Stimulated activated CD8-positive, alpha-beta memory T cell treated with anti-CD3 and anti-CD28 coated beads, Interleukin-4, amount 100 ng/mL, for 1 hour (primary cell): ENCODE measurements at places on chromosomes 1 and 21.

- DNase-seq = no peak
These were observed 189.8 kb downstream of the RGS7 start for GRCh38 chr1:241167121-241167630.

- DNase-seq = no peak
These were observed 202.6 kb downstream of the GRIK1 start for GRCh38 chr21:29737186-29737585.

DNA sequence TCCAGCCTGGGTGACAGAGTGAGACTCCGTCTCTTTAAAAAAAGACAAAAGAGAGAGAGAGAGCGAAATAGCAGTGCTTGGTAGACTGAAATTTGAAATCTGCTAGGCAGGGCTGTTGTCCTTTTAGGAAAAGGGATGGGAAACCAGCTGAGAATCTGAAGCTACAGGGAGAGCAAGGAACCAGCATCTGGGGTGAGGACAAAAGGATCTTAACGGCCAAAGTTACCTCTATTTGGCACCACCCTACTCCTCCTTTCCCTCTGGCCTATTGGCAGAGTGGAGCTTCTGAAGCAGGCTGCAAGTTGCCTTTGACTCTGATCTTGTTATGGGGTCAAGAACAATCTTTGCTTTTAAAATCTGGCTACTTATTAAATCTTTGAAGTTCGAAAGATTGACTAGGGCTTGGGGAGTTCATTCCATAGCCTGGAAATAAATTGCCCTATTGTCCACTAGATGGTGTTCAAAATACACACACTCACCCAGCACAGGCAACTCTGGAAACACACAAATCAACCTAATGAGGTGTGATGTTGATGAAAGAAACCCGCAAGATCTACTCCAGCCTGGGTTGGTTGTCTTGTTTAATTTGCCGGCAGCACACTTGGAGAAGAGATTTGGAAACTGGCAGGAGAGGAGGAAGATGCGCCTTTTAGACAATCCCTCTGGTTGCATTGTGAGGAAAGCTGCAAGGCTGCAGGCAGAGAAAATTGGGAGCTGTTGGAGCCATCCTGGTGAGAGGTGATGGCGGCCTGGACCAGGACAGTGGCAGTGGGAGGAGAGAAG, 16.5 kb upstream of the PARP1 start:
- DNase-seq = no peak

DNA sequence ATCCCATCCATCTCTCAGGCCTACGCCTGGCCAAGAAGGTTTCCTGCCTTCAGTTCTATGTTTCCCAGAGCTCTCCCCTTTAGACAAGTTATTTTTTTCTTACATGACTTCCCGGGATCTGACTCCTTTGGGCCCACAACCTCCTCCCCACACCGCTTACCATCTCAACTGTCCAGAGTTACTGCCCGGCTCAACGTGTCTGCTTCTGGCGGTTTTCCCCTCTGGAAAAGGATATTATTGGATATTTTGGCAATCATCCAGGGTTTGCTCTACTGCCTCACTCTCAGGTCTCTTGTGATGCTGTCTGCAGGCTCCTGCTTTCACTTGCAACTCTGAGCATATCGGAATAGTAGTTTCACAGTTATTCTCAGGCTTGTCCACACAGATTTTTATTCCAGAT, 318.2 kb upstream of the CAMK1G start:
- DNase-seq = no peak

DNA sequence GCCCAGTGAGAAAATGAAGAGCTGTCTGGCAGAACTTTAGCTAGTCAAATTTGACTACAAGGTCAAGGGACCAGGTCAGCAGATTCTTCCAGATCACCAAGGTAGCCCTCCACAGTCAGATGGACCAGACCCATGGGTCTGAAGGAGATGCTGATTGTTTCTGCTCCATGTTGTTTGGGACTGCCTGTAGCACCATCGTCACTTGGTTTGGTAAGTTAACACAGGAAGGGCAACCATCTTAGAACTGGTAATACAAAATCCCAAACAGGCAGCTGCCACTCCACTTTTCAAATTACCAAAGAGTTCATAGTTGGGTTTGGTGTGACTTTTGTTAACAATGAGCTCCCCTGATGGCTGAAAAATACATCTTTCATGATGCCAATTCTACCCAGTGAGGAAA, 9.0 kb downstream of the ITPKB start:
- no peak for DNase-seq

DNA sequence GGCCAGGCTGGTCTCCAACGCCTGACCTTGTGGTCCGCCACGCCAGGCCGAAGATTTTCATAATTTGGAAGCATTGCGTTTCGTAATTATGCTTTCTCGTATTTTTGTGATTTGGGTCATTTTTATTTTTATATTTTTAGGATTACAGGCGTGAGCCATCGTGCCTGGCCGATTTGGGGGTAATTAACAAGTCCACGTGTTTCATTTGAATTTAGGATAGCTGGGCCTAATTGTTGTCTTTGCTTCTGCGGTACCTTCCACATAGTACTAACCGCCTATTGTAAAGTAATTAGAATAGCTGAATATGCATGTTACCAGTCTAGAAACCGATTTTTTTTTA, 1.0 kb downstream of the RCC1 start:
- no peak for DNase-seq

DNA sequence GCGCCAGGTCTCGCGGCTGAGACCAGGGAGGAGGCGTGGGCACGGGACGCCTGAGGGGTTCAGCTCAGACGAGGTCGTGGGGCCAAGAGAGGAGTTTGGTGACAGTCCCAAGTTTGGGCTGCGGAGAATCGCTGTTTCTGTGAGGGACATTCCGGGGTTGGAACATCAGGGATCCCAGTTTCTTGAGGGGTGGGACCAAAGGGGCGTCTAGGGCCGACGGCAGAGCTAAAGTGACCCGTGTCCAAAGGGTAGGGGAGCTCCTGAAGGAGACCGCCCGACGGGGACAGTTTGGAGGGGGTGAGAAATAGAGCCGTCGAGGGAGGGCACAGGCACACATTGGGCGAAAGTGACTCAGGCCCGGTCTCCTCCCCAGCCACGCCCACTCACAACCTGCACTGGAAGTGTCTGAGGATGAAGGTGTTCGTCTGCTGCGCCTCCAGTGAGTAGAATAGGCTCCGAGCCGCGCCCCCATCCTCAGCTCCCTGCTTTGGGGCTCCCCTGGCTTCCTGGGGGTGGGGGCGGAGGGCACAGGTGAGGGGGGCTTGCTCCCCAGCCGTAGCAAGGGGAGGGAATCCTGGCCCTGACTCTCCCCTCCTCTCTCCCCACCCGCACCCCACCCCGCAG, 7.0 kb downstream of the EFNA3 start:
- DNase-seq = no peak

- DNase-seq = no peak
These were observed 46.0 kb upstream of the SLC19A1 start for GRCh38 chr21:45588086-45588825.

DNA sequence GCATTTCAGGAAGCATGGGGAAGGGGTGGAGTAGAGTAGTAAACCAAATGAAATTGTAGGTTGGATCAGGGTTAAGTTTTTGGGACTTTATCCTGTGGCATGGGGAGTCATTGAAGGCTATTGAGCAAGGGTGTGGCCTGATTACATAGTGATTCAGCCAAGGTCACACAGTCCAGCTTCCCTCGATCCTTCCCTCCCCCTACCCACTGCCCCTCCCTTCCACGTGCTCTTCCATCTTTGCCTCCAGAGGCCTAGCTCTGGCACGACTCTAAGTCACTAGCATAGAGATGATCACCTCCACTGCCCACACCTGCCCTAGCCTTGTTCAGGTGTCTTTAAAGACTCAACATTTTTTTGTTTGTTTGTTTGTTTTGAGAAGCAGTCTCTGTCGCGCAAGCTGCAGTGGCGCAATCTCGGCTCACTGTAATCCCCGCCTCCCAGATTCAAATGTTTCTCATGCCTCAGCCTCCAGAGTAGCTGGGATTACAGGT, 37.2 kb upstream of the SLC9A1 start:
- no peak for DNase-seq

DNA sequence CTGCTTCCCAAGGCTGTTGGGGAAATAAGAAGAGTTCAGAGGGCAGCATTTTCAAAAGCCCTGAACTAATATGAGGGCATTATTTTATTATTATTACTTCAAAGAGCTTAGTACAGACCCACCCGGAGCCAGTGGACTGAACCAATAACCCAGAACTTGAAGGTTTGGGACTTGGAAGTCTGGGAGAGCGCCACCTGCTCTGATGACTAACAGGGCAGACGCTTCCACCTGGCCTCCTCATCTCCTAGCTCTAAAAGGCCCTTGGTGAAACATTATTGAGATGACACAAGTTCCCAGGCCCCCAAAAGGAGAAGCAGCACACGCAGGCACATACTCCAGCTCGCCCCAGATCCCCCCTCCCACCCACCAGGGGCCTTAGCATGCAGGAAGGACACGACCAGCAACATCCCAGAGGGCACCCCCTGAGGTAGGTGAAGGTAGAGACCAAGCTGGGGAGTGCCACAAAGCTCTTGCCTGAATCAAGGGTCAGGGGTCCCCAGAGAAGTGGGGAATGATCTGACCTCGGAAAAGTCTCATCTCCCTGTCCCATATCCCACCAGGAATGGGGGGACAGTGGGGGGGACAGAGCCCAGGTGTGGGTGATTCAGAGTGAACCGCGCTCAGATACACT, 1.3 kb downstream of the DLGAP3 start:
- no peak for DNase-seq

GRCh38 chr1:63321066-63321784, 1.1 kb upstream of the FOXD3 start:
- DNase-seq = no peak

DNA sequence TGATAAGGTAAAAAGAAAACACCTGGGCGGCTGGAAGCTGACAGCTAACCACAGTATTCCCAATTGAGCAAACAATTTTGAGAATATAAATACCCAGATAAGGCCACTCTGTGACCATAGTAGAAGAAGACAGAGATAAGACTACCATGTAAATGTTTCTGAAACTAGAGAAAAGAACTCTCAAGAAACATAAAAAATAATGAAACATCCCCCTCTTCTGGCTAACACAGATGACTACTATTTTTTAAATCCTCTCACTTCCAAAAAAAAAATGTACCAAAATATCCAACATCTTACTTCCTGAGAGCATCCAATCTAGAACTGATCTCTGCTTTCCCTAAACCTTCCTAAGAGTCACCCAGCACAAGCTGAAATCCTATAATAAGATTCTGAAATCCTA, 125.9 kb downstream of the HFM1 start:
- DNase-seq = no peak

GRCh38 chr21:37005548-37006485, 685 bp upstream of the RIPPLY3 start:
- no peak for DNase-seq

GRCh38 chr1:45032837-45033236, 20.8 kb downstream of the UROD start:
- DNase-seq = no peak

GRCh38 chr1:26127235-26128163, 15.9 kb downstream of the PDIK1L start:
- DNase-seq = no peak

DNA sequence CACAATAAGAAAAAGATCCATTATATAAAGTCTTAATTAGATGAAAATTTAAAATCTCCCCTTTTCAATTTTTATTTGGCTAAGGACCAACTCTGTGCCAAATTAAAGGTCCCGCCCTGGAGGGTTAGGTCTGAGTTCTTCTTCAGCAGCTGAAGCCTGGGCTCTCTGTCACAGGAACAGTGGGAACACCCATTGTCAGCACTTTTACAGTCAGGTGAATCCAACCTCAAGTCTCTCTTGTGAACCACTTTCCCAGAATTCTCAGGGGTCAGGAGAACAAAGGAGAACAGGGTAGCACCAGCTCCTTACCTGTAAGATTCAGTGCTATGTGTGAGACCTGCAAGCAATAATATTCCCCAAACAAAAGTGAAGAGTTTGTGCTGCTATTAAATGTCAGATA, 25.1 kb upstream of the HJV start:
- DNase-seq = no peak

DNA sequence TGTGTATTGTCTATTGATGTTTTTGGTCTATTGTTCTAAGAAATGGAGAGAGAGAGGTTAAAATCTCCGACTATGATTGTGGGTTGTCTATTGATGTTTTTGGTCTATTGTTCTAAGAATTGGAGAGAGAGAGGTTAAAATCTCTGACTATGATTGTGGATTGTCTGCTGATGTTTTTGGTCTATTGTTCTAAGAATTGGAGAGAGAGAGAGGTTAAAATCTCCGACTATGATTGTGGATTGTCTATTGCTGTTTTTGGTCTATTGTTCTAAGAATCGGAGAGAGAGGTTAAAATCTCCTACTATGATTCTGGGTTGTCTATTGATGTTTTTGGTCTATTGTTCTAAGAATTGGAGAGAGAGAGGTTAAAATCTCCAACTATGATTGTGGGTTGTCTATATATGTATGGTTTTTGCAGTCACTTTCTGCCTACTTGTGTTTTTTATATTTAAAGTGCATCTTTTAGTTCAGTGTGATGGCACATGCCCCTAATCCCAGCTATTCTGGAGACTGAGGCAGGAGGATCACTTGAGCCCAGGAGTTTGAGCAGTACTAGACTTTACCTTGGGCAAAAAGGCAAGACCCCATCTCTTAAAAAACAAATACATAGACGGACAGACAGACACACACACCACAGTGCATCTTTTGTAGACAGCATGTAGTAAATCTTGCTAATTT, 16.2 kb downstream of the C1orf159 start:
- DNase-seq = no peak

GRCh38 chr1:244349103-244349531, 102.6 kb downstream of the ADSS2 start:
- no peak for DNase-seq

- DNase-seq = no peak
These were observed 886.9 kb downstream of the AMY1C start for GRCh38 chr1:104636581-104636980.

- DNase-seq = no peak
These were observed 7.3 kb upstream of the UMODL1 start for GRCh38 chr21:42063571-42064521.

GRCh38 chr21:33234635-33235520, 5.1 kb downstream of the IFNAR2 start:
- DNase-seq = no peak

GRCh38 chr1:10639775-10640578, 156.5 kb downstream of the CASZ1 start:
- DNase-seq = no peak

GRCh38 chr1:52153898-52154297, 12.0 kb downstream of the ZFYVE9 start:
- no peak for DNase-seq

DNA sequence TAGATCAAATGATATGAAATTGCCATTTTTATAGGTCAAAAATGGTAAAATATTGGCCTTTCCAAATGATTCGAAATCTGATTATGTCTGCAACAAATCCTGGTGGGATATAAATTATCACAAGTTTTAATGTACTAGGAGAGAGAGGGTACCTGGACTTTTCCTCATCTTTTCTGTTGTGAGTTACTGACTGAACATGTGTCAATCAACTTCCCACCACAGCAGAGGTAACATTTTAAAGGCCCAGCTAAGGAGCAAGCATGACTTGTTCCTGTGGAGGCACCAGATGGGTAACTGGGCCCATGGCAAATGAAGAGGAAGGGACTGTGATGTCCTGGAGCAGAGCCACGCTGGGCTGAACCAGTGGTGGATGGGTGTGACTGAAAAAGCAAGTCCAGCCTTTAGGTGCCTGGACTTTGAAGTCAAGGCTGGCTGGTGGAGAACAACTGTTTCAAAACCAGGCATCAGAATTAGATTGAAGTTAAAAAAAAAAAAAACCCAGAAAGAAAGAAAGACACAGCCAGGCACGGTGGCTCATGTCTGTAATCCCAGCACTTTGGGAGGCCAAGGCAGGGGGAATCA, 6.6 kb downstream of the MR1 start:
- DNase-seq = no peak
